ENCODE measurements at places on chromosomes 6 and 20. TPM values are rescaled to one million over a fixed set of nuclear protein-coding genes. Genes with fewer than 3 reads are reported as not detected.

SCRT2 gene
- not detected for total RNA-seq

EFCAB8 gene
- total RNA-seq, result not detected

TP53TG5 gene
- not detected for total RNA-seq

LY6G5B gene
- total RNA-seq, result 4.5 TPM

SLC22A23 gene
- total RNA-seq, result 7.8 TPM

PLG gene
- 2.9 TPM for total RNA-seq
